ENCODE measurements at places on chromosomes 1 and 21.

GRCh38 chr1:6477039-6477820 is 11.3 kb upstream of the TNFRSF25 start:
- no peak for DNase-seq

DNA sequence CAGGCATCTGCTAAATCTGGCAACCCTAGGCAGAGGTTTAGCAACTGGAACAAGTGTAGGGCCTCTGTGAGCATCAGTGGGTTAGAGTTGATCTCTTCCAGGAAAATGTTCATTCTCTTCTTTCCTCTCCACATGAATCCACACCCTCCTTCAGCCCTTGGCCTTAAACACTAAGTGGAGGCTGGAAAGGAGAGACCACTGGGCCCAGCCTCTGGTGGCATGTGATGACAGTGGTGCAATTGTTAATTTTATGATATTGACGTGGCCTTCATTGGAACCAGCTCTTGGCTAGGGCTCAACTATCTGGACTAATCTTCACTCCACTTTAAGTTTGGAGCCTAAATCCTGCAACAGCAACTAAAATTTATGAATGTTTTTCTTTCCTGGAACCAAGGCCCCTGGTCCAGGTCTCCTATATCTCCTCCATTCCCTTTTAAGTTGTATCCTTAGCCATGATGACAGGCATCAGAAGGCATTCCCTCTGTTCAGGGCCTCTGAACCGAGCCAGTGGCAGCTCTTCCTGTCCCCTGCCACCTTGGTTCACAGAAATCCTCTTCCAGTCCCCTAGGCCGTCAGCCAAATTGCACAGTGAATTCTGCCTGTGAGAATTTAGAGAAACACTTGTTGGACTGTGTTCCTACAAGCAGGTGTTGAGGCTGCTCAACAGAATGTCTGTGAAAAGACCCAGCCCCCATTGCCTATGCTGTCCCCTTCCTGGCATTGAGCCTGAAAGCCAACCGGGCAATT is 132.2 kb downstream of the PSMG1 start:
- DNase-seq, result no peak

GRCh38 chr21:45383111-45383614 is 21.8 kb upstream of the COL18A1 start:
- no peak for DNase-seq

- no peak for DNase-seq
These were observed 72.4 kb downstream of the ATP5PO start for GRCh38 chr21:33843216-33843615.

- DNase-seq, result no peak
These were observed 128.3 kb downstream of the TMEM53 start for GRCh38 chr1:44545961-44546360.

DNA sequence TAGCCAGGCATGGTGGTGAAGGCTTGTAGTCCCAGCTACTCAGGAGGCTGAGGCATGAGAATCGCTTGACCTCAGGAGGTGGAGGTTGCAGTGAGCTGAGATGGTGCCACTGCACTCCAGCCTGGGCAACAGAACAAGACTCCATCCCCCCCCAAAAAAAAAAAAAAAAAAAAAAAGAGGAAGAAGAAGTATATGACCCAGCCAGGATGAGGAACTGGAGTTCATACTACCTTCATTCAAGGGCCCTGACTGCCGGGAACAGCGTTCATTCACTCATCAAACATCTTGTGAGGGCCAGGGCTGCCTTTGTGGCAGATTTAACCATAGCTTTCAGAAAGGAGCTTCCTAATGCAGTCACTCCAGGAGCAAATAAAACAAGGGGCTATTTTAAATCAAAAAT is 127.6 kb downstream of the MRPS6 start:
- no peak for DNase-seq

GRCh38 chr1:44559330-44559729 is 115.0 kb downstream of the TMEM53 start:
- DNase-seq, result no peak

DNA sequence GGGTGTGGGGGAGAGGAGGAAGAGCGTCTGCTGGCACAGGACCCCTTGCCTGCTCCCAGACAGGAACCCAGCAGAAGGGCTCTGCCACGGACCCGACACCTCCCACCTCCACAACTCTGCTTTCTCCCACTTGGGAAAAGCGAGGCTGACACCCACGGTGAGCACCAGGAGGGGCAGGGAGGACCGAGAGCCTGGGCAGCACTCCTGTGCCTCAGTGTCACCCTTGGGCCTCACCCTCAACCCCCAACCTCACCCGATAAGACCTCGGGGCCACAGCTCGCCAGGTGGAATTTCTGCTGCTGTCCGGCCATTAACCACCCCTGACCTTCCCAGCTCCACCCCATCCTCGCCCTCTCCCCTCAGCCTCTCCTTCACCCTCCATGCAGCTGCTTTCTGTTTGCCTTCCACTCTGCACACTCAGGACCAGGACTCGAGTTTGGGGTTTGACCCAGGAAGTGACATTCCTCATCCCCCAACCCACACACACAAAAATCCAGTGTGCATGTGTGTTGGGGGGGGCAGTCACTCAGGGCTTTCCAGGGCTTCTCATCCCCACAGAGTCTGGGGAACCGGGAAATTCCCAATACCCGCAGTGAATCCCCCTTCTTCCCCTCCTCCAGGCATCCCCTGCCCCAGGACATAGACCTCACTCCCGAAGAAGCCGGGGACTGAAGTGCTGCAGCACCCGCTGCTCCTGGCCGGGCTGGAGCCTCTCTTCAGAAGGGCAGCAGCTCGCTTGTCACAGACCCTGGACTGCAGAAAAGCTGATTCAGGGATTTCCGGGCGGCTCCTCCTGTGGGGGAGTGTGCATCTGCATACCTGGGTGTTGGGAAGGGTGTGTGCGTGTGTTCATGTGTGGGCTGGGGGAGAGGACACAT is 65.8 kb downstream of the SYT2 start:
- no peak for DNase-seq

- DNase-seq, result no peak
These were observed 62.6 kb upstream of the NRIP1 start for GRCh38 chr21:15127437-15127836.

- no peak for DNase-seq
These were observed 59.6 kb downstream of the KCNAB2 start for GRCh38 chr1:6105218-6105679.

GRCh38 chr21:18493422-18493821 is 89.8 kb upstream of the TMPRSS15 start:
- DNase-seq, result no peak

- DNase-seq, result no peak
These were observed 49.1 kb downstream of the CAPN2 start for GRCh38 chr1:223761411-223761810.

DNA sequence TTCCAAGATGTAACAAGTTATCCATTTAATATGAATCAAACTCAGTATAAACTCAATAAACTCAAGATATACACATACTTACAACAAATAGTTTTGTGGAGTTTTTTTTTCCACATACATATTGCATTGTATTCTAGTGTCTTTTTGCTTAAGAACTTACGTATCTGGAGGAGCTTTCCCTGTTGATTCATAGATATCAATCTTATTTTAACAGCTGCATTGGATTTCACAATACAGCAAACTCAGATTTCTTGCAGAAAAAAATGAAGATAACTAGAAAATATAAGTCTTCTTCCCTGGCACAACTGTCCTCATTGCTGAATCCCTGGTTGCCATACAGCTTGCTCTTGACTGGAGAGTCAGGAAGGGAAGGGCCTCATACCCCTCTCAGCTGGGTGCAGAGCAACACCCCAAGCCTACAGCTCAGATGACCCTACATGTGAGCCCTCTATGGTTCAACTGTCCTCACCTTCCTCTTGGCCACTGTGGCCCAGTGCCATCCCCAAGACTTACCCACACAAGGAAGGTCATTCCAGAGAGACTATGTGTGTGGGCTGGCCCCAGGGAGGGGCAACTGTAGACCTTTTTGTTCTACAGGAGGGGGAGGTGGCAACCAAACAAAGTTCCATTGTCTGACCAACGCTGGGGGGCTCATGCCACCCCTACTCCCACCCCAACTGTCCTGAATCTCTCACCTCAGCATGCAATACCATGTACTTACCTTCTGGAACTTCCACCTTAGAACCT is 1.7 kb downstream of the MPZ start:
- no peak for DNase-seq

- no peak for DNase-seq
These were observed 40.0 kb upstream of the PTPRC start for GRCh38 chr1:198598796-198599321.

- DNase-seq, result no peak
These were observed 53.5 kb upstream of the TRAPPC10 start for GRCh38 chr21:43958364-43959158.

Measured in T-helper 9 cell (primary cell).